ENCODE measurements at places on chromosomes 16 and 17.
A peak's percentile ranks its signal among the peaks of the same experiment; 100 is the strongest.

GRCh38 chr17:15103785-15104184, 161.3 kb downstream of the PMP22 start:
- DNase-seq: no peak

DNA sequence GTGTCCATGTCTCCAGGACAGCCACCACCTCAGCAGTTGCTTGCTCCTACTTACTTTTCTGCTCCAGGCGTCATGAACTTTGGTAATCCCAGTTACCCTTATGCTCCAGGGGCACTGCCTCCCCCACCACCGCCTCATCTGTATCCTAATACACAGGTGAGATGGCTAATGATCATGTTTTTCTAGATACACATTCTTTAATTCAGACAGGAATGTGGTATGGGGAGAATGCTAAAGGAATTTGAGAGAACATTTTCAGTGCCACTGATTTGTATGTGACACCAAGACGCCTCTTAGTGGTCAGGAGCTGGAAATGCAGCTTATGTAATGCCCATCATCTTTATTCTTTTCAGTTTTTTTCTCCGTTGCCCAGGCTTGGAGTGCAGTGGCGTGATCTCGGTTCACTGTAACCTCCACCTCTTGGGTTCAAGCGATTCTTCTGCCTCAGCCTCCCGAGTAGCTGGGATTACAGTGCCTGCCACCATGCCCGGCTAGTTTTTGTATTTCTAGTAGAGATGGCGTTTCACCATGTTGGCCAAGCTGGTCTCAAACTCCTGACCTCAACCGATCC, 8.9 kb upstream of the RAPGEFL1 start:
- peak; percentile 75 for DNase-seq

DNA sequence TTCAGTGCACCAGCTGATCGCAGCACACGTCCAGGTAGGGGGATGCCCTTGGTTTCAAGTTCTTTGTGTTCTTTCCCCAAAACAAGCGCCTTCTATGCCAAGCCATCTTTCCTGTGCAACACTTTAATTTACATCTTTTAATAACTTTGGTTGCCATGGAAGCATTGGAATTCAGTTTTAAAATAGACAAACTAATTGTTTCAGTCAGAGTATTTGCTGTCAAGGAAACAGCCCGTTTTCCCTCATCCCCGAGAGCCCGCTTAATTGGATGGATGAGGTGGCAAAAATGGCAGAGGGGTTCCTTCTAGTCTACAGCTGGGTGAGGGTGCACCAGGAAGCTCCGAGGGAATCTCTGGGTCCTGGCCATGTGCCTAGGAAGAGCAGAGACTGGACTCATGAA, 793.7 kb upstream of the EEF2KMT start:
- no peak for DNase-seq

- no peak for DNase-seq
These were observed 184.9 kb downstream of the PARN start for GRCh38 chr16:14444979-14445810.

DNA sequence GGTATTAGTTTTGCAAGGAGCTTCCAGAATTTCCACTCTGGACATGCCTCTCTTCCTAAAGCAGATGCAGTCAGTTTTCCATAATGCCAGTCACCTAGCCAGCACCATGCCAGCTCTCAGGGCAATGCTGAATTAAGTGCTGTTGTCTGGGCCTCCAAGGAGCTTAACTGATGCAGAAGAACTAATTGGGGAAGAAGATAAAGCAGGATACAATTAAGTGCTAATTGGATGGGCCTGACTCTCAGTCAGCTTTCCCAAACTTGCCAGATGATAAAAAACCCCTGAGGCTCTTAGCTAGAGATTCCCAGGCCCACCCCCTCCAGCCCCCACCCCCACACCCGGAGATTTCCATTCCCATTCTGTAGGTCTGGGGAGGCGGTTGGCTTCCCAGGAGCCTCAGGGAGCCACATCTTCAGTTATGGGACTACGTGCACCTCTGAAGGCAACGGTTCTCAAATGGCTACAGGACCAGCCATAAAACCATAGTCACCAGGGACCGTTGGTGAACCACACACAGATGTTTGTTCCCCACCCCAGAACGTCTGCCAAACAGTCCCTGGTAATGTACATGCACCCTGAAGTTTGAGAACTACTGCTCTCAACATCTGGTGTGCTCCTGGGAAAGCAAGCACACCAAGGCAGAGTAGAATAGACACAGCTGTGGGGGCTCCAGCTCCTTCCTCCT, 499.1 kb upstream of the CDH5 start:
- no peak for DNase-seq

GRCh38 chr17:31394544-31394943, 3.1 kb downstream of the RAB11FIP4 start:
- DNase-seq: peak; percentile 78

DNA sequence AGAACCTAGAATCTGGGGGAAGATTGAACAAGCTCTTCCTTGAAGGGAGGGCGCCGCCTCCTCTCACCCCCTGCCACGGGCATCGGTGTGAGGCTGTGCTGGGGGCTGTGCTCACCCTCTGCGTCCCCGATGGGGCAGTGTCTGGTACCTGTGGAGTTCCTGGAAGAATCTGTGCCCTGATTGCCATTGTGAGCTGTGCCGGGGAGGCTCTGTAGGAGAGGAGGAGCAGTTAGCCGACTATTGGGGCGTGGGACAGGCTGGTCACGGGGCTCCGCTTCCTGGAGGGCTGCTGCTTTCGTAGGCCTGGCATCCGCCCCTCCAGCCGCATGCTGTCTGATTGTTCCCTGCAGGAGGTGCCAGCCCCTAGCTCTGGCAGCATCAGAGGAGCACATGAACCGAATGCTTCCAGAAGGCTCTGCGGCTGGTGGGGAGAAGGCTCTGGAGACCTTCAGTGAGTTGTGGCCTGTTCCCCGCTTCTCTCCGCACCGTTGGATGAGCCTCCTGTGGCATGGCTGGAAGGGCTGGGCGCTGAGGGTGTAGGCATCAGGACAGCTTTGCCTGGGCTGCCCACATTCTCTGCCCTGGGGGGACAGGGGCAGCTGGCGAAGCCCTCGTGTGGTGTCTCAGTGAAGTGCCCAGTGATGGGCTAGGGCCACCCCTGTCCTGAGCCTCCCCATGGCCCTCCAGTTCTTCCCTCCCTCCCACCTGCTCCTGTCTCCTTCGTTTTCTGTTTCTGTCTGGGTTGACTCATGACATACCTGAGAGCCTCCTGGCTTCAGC, 86.9 kb downstream of the SEC14L1 start:
- no peak for DNase-seq

DNA sequence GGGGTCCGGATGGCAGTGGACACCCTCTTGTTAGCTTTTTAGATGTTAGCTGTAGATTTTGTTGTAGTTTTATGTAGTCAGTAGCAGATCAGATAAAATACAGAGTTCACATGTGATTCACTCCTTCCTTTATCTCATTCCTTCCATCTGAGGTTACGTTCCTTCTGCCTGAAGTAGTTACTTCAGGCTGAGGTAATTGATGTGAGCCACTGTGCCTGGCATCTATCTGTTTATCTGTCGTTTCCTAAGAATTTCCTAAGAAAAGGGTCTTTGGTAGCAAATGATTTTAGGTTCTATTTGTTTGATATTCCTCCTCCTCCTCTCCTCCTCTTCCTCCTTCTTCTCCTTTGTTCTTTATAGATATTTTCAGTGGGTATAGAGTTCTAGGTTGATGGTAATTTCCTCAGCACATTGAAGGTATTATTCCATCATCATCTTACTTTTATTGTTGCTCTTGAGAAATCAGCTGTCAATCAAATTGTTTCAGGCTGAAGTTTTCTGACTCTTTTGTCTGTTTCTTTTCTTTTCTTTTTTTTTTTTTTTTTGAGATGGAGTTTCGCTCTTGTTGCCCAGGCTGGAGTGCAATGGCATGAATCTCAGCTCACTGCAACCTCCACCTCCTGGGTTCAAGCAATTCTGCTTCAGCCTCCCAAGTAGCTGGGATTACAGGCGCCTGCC, 29.6 kb upstream of the FBXO47 start:
- no peak for DNase-seq

DNA sequence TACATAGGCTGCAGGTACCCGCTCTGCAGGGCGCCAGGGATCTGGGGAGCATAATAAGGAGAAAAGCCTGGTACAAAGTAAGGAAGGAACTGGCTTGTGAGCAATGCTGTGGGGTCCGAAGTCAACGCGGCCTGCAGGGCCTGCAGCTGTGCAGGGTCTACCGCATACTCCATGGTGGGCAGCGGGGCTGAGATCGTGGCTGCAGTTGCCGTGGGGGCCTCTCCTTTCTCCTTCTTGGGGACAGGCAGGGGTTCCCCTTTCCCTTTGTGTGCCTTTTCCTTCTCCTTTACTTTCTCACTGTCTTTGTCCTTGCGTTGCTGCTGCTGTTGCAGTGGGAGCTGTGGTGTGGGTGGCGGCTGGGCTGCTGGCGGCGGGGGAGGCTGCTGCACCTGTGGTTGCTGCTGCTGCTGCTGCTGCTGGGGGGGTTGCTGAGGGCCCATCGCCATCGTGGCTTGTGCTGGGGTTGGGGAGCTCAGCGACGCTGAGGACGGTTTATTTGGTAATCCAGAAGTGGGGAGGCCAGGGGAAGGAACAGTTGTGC, 259.6 kb downstream of the ZFHX3 start:
- DNase-seq: no peak

- no peak for DNase-seq
These were observed 2.1 kb downstream of the SLC2A4 start for GRCh38 chr17:7283471-7284216.

DNA sequence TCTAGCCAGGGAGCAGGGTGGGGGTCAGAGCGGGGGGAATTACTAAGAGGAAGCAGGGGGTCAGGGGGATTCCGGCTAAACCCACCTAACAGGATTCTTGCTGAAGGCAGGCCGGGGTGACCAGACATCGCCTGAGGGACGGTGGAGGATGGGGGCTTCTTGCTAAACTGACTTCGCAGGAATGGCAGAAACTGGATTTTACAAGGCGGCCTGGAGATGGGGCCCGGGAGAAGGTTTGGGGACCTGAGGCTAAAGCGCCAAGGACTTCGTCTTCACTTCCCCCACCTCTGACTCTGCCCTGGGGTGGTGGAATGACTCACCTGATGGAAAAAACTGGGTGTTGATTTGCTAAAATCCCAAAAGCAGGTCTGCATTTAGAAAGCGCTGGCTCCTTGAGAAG, 23.5 kb downstream of the LGALS3BP start:
- DNase-seq: no peak

DNA sequence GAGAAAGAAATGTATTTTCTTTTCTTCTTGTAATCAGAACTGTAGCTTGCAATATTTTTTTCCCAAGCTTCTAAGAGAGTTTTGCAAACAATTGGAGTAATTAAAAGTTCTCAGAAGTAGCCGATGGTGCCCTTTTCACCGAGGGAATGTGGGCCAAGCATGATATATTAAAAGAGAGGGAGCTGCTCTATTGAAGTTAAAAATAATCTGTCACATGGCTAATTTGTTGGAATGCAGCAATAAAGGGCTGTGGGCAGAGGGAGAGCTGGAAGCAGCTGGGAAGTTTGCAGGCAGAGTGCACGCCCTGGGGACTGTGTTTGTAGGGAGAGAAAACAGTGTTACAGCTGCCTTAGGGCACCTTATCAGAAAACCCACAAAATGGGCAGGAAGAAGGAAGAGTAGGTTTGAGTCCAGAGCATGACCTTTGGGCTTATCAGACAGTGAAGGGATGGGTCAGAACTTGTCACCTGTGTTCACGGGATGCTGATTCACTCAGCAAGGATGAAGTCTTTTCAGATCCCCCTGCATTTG, 18.5 kb upstream of the TERF2 start:
- DNase-seq: peak; percentile 68

- no peak for DNase-seq
These were observed 7.0 kb downstream of the PIGQ start for GRCh38 chr16:576823-577201.

DNA sequence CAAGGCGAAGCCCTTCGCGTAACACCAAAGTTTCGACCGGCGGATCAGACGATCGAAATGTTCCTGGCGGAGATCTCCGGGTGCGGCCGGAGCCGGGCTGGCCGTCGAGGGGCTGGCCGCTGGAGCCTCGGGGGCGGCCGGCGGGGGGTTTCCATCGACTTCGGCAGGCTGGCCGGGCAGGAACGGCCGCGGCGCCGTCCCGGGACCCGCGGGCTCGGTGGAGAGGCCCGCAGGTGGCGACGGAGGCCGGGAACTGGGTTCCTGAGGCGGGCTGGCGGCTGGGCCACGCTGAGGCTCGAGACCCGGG, 1.1 kb downstream of the EPOP start:
- DNase-seq: no peak

DNA sequence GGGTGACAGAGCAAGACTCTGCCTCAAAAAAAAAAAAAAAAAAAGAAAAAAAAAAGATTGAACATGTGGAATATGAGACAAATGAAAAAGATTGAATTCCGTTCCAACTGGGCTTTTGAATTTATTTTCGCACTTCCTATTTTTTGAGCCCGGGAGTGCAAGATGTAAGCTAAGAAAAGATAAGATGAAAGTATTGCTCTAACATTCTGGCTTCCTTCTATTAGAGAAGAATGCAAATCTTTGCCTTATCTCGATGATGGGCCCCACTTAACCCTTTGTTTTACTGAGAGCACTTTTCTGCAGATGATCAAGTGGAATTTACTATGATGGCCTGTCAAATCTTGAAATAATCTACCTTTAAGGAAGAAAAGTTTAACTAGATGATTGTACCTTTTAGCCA, 96.3 kb downstream of the WWOX start:
- no peak for DNase-seq

- DNase-seq: no peak
These were observed 64.2 kb upstream of the METRNL start for GRCh38 chr17:83014940-83015910.

DNA sequence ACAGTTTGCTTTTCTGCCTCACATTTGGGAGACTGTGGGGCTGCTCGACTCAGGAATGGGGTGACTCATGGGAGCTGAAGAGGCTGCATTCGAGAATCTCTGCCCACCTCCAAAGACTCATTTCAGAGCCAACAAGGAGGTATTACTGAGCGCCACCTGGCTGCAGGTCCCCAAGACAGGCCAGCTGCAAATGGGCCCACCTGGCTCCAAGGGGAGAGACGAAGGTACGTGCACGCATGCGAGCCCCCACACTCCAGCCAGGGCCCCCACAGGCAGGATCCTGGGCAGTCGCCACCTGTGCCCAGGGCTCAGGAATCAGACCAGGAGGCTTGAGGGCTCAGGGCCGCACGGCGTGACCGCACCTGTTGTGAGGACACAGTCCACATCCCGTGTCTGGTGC, 6.0 kb downstream of the HAGHL start:
- no peak for DNase-seq

DNA sequence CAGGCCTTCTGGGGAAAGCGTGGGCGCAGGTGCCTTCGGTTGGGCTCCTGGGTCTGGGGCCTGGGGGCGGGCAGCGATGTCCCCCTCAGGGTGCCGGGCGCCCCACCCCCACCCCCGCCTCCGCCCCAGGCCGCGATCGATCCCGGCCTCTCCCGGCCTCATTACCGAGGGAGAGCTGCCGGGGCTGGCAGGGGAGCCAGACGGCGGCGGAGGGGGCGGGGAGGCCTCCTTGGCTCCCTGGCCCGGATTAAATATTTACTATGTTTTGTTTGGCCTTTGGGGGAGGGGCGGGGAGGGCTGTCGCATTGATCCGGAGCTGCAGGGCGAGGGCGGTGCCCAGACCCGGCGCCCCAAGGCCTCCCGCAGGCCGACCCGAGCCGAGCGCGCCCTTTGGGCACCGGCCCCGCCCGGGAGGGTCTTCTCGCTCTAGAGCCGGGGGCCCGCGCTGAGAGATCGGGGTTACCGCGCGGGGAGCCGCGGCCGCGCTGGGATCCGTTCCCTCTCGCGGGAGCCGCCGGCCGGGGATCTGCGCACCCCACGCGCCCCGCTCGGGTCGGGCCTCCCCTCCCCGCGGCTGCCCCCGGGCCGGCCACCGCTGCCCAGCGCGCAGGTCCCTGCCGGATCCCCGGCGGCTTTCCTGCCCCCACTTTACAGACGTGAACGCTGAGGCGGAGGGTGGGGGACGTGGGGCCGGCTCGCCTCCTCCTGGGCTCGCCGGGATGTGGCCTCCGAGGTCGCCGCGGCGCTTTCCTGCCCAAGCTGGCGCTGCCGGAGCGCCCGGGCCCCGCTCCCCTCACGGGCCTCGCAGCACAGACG, 27.0 kb downstream of the RTN4RL1 start:
- no peak for DNase-seq

All from fibroblast of skin of scalp (primary cell).